ENCODE measurements at places on chromosomes 6 and 20. TPM values are rescaled to one million over a fixed set of nuclear protein-coding genes. Genes with fewer than 3 reads are reported as not detected.

Gene SULF2
- total RNA-seq, result 257 TPM

Gene PNPLA1
- 0.19 TPM for total RNA-seq

- DNase-seq, result no peak
Measured at GRCh38 chr6:17622144-17622543, 22.0 kb downstream of the FAM8A1 start.

Gene CLVS2
- not detected for total RNA-seq

DNA sequence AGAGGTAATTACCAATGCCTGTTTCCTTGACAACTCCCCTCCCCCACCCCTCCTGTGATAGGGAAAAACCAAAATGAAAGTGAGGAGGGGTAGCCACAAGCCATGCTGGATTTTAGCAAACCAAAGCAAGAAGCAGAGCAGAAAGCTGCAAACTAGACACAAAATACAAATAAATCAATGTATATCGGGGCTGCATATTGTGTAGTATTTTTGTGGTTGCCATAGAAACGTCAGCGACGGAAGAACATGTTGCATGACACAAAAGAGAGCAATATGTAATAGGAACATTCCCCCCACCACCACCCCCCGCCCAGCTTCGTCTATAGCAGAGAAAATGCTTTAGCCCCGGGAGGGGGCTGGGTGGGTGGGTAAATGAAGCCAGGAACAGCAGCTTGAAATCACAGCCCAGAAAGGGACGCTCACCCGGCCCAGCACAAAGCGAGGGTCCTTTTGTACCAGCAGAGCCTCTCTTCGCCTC is 548 bp downstream of the AGPAT4 start:
- DNase-seq, result peak; percentile 89

DNA sequence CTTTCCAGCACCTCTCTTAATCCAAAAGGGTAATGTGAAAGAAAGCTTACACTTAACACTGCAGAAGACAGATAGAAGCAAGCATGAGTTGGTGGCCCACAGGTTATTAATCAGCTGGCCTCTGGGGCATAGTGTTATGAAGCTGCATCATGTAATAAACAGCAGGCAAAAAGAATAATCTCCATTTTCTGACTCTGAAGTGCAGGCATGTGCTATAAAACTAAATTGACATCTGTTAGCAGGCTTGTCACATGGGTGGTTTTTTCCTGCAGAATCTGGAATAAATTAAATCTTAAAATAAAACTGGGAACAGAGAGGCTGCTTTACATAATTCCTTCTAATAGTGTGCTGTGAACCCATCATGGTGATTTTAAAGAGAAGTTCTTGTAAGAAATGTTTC is 73.3 kb downstream of the METTL24 start:
- no peak for DNase-seq

Gene SLPI
- 3,615 TPM for total RNA-seq

- peak; percentile 86 for DNase-seq
Measured at GRCh38 chr20:25247000-25247517, 826 bp upstream of the PYGB start.

DNA sequence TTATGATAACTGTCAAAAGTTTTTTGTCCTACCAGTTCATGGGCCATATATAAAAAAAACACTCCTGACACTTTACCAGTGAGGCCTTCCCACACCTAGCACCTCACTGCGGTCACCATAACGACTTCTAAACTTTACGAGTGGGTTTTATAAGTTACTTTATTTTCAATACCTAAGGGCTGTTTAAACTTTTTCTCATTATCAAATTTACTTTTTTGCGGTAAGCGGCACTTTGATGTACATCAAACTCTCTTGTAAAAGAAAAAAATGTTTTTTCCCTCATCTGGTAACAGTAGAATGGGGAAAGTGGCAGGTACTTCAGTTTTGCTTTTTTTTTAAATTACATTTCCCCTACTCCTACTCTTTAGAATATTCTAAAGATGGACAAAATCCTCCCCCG is 36.2 kb downstream of the FYN start:
- DNase-seq, result no peak

- no peak for DNase-seq
Measured at GRCh38 chr6:95321126-95321525, 256.2 kb upstream of the MANEA start.

Gene MEA1
- 53.2 TPM for total RNA-seq

Gene CAPN11
- total RNA-seq, result 2.3 TPM

Gene DPPA5
- total RNA-seq, result not detected

DNA sequence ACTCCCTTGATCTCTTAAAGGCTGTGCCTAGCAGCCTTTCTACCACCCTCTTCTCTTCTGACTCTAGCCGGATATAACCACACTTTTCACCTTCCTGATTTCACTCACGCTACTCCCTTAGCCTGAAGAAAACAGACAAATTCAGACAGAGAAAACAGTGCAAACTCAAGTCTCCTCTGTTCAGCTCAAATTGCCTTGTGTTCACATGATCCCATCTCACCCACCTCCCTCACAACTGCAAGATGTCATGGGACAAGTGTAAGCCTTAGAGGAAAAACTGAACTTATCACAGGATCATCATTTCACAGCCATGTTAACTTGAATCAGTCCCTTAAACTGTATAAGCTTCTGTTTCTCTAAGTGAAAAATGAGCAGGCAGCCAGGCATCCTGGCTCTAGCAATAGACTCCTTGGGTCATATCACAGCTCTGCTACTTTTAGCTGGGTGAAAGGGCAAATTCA is 66.5 kb upstream of the TENT5A start:
- no peak for DNase-seq

GRCh38 chr6:111995404-111995803 is 58.5 kb upstream of the CCN6 start:
- no peak for DNase-seq

DNA sequence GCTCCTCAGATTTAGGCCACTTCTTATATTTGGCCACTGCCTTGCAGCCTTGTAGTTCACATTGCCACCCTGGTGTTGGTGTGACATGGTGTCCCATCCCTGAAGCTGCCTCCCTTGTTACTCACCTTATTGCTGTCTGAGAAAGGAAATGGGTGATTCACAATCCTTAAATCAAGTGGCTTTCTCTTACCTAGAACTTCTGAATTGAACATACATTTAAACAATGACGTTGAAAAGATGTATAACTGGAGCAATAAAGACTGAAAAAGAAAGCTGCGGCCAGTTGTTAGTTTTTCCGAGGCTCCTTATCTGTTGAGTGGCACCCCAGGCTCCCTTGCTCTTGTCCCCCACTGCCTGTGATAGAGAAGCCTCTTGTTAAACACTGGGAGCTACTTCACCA is 28.8 kb upstream of the GNRH2 start:
- no peak for DNase-seq

GRCh38 chr6:2542858-2543218 is 207.9 kb downstream of the MYLK4 start:
- DNase-seq, result no peak

Gene MOG
- total RNA-seq, result not detected

- DNase-seq, result no peak
Measured at GRCh38 chr6:37530297-37530696, 30.6 kb upstream of the CCDC167 start.

Gene HLA-DQB1
- total RNA-seq, result 13.8 TPM

Gene HLA-DMB
- total RNA-seq, result 78.0 TPM

GRCh38 chr6:152948150-152948768 is 34.6 kb downstream of the FBXO5 start:
- peak; percentile 17 for DNase-seq

GRCh38 chr6:80287607-80288006 is 181.1 kb downstream of the BCKDHB start:
- DNase-seq, result no peak

Gene MYBL2
- 1.3 TPM for total RNA-seq

Gene AVP
- total RNA-seq, result not detected

Gene ARG1
- not detected for total RNA-seq

DNA sequence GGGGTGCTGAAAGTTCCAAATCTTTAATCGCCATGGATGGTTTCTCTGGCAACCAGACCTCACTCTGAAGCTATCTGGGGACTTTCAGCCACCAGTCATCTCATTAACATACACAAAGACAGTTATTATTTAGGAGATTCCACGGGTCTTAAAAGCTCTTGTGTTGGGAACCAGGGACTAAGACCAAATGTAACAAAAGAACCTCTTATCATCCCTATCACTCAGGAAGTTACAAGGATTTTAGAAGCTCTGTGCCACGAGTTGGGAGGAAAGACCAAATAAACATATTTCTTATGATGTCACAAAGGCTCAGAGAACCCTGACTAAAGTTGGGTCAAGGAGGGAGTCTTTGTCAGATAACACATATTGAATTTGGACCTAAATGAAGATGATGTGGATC is 17.7 kb downstream of the GPX6 start:
- no peak for DNase-seq

- no peak for DNase-seq
Measured at GRCh38 chr20:5526516-5526915, 209.8 kb upstream of the PROKR2 start.

GRCh38 chr6:108944071-108944470 is 95.8 kb downstream of the ARMC2 start:
- DNase-seq, result no peak

GRCh38 chr6:55729665-55730064 is 145.7 kb downstream of the BMP5 start:
- no peak for DNase-seq

Gene TLDC2
- total RNA-seq, result 2.3 TPM

Gene CCN2
- total RNA-seq, result 64.1 TPM

Gene MUC21
- total RNA-seq, result not detected

DNA sequence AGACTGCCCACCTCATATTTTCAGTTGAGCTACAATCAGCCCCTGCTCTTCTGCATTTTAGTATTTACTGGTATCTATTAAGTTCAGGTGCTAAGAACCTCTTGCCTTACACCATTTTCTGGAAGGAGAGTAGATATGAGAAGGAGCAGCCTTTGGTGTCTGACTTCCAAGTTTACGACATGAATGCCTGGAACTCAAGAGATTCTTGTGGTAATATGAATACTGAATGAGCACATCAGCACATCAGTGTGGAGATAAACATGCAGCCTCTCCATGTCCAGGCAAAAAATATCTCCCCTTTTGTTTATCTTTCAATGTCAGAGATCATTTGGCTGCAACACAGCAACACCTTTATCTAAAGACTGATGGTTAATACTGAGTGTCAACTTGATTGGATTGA is 65.8 kb upstream of the THEMIS start:
- DNase-seq, result no peak

Gene FAM50B
- 13.2 TPM for total RNA-seq

Gene PROKR2
- total RNA-seq, result not detected

DNA sequence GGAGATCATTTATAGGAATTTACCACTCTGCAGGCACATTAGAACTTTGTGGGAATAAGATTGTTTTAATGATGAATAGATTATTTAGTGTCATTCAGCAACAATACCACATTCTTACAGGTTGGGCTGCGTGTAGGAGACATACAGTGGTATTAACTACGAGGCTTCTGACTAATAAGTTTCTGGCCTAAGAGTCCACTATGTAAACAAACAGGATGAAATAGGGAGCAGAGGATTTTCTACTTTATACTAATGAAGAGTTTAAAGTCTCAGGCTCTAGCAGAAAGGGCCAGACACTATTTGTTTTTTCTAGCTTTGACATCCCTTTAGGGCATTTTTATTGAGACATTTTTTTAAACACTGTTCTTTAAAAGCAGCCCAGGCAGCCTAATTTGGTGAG is 75.6 kb downstream of the SLC24A3 start:
- DNase-seq, result no peak

GRCh38 chr20:62141043-62141396 is 2.2 kb downstream of the PSMA7 start:
- no peak for DNase-seq

Gene VSX1
- 0.41 TPM for total RNA-seq

DNA sequence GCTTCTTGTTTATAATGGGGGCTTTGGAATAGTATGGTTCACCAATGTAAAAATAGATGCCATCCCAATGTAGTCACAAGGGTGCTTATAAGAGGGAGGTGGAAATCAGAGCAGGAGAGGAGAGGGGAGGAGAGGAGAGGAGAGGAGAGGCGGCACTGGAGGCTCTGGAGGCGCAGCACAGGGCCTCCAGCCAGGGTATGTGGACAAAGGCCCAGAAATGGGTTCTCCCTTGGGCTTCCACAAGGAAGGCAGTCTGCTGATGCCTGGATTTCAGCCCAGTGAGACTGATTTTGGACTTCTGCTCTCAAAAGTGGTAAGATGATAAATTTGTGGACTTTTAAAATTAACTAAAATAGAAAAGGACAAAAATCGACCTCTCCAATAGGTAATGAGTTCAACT is 116.8 kb downstream of the RNASET2 start:
- no peak for DNase-seq

DNA sequence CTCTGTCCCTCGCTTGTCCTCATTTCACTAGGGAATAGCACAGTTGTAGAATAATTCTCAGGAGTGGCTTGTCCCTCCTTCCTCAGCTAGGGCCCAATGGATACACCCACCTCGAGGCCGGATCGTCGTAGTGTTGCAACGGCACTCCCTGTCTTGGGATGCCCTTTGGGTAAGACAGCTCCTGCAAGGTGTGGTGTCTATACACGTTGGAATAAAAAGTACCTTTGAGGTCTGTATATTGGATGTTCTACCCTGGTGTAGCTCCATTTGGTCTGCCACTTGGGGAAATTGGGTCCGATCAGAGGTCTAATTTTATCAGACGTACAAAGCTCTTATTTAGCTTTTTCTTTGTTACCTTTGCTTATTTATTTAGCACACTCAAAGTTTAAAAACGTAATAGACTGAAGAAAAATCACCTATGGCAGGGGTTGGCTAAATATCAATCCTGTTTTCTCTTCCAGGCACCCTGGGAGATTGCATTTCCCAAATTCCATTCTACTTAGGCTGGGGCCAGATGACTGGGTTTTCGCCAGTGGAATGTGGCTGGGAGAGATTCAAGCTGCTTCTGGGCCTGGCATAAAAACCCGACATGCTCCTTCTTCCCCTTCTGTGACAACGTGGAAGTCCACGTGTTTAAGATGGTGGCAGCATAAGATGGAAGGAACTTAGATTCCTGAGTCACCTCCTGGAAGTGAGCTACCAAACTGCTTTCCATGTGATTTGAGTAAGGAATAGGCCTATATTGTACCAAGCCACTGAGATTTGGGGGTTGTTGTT is 82.3 kb upstream of the CD83 start:
- DNase-seq, result no peak

- DNase-seq, result no peak
Measured at GRCh38 chr6:27888566-27888965, 23.6 kb downstream of the OR2B2 start.

- no peak for DNase-seq
Measured at GRCh38 chr20:16367948-16368560, 205.2 kb downstream of the KIF16B start.

Data from kidney (tissue), 22 donors.